ENCODE measurements at places on chromosomes 4 and X.
A peak's percentile ranks its signal among the peaks of the same experiment; 100 is the strongest.

GRCh38 chr4:106569146-106570031 is 200.8 kb upstream of the GIMD1 start:
- peak; percentile 81 for DNase-seq

- peak; percentile 68 for DNase-seq
These were observed 46.5 kb upstream of the HMX1 start for GRCh38 chr4:8917868-8918783.

DNA sequence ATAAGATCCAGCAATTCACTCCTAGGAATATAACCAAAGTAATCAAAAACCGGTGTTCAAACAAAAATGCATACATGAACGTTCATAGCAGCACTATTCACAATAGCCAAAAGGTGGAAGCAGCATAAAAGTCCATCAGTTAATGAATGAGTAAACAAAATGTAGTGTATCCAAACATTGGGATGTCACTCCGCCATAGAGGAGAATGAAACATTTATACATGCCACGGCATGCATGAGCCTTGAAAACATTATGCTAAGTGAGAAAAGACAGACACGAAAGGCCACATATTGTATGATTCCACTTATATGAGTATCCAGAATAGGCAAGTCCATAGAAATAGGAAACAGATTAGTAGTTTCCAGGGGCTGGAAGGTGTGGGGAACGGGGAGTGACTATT is 11.0 kb upstream of the PDLIM3 start:
- DNase-seq = no peak

DNA sequence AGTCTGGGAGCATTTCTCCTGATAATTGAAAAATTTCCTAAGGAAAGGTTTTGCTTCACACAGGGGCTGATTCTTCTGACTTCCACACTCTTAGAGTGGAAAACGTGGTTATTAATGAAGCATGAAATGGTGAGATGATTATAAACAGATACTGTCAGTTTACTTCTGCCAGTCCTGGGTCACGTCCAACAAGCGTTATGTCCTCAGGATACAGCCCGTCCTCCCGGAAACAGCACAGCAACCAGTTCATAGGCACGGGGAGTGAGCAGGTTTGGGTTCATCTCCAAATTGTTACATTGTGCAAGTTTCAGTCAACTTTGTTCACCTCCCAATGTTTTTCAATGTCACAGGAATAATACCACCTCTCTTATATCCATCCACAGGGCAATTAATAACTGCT is 98.8 kb downstream of the NPNT start:
- no peak for DNase-seq

DNA sequence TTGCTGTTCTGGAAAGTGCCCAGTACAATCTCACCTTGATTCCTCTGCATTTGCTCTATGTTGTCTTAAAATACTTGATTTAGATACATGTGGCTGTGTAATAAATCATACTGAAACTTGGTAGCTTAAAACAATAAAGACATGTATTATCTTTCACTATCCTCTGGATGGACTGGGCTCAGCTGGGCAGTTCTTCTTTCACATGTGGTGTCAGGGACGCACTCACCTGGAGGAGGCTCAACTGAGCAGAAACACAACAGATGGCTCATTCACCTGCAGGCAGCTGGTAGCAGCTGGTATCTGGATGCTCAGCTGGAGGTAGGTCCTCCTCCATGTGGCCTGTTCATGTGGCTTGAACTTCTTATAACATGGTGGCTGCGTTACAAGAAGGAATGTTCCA is 563.8 kb upstream of the FRG1 start:
- DNase-seq = no peak

DNA sequence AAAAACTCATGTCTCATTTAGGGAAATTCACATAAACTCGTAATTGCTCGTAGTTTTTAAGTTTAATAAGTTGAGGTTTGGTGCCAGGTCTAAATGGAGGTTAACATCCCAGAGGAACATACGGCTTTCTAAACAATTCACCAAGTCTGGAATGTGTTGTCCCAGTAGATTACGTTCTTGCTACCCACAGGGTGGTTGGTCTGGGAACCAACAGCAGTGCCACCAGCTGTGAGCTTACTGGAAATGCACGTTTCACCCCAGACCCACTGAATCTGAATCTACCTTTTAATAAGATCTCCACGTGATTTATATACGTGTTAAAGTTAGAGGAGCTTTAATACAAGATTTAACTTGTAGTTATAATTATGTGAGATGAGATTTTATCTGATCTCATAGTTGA is 134.3 kb downstream of the BMPR1B start:
- no peak for DNase-seq

DNA sequence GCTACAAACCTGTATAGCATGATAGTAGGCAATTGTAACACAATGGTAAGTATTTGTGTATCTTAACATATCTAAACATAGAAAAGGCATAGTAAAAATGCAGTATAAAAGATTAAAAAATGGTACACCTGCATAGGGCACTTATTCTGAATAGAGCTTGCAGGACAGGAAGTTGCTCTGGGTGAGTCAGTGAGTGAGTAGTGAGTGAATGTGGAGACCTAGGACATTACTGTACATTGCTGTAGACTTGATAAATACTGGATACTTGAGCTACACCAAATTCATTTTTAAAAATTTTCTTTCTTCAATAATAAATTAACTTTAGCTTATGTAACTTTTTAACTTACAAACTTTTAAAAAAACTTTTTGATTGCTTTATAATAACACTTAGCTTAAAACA is 68.2 kb upstream of the MAML3 start:
- DNase-seq = no peak

DNA sequence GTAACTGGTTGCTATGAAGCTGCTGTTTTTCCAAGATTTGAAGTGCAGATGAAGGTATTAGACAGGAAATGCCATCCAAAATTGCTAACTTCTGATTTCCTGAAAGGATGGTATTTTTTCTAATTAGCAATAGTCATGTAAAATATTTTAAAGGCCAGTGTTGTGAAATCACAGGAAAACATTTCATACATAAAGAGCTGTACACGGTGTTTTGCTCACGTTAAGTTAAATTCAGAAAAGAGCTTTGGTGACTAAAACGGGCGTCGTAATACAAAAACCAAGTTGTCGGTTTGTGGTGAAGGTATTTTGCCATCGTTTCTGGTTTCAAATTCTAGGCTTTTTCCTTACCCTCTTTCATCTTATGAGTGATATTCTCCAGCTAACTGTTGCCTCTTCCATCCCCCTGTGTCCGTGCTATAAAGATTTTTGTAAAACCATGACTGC is 39.8 kb downstream of the AFF1 start:
- DNase-seq = no peak

DNA sequence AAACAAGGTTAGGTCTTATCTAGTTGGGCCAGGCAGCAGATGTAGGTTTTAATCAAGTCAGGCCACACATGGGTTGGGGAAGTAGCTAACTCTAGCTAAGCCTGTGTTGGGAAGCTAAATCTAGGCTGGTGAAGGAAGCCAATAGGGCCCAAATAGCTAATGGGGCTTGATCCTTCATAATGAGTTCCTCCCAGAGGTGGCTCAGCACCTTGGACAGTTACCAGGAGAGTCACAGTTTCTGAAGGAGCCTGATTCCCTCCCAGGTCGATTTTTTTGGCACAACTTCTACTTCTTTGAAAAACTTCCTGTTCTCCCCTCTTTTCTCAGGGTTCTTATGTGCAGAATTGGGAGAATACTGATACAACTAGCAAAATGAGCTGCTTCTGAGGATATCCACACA is 242.5 kb upstream of the PRPS2 start:
- DNase-seq = no peak
